Glomerular endothelial cell (primary cell): ENCODE measurements at places on chromosomes 1 and 21. TPM values are rescaled to one million over a fixed set of nuclear protein-coding genes. Genes with fewer than 3 reads are reported as not detected.

The LCE1C gene
- not detected in 2 replicates for total RNA-seq

The GJB5 gene
- not detected in 2 replicates for total RNA-seq

The SLAMF1 gene
- not detected in 2 replicates for total RNA-seq

The PRR9 gene
- not detected in 2 replicates for total RNA-seq

The UMODL1 gene
- not detected in 2 replicates for total RNA-seq

The PEAR1 gene
- total RNA-seq, result 62.6 and 80.5 TPM in 2 replicates

The RGS8 gene
- total RNA-seq, result not detected in 2 replicates

The CD1B gene
- not detected in 2 replicates for total RNA-seq

The KLHDC9 gene
- total RNA-seq, result 5.3 and 7.2 TPM in 2 replicates
